ENCODE measurements at places on chromosomes 3 and 15.

GRCh38 chr3:53346514-53346913, 829 bp downstream of the DCP1A start:
- DNase-seq = no peak

- no peak for DNase-seq
These were observed 163.7 kb downstream of the PGPEP1L start for GRCh38 chr15:98843844-98844243.

- DNase-seq = no peak
These were observed 537.6 kb downstream of the FOXP1 start for GRCh38 chr3:71045917-71046282.

GRCh38 chr3:22569570-22569969, 633.6 kb upstream of the UBE2E2 start:
- no peak for DNase-seq

- DNase-seq = no peak
These were observed 29.8 kb downstream of the IRAK2 start for GRCh38 chr3:10194328-10195071.

- DNase-seq = no peak
These were observed 299.2 kb downstream of the ADAMTS17 start for GRCh38 chr15:100042558-100042957.

GRCh38 chr15:75019916-75020315, 3.5 kb upstream of the PPCDC start:
- no peak for DNase-seq

DNA sequence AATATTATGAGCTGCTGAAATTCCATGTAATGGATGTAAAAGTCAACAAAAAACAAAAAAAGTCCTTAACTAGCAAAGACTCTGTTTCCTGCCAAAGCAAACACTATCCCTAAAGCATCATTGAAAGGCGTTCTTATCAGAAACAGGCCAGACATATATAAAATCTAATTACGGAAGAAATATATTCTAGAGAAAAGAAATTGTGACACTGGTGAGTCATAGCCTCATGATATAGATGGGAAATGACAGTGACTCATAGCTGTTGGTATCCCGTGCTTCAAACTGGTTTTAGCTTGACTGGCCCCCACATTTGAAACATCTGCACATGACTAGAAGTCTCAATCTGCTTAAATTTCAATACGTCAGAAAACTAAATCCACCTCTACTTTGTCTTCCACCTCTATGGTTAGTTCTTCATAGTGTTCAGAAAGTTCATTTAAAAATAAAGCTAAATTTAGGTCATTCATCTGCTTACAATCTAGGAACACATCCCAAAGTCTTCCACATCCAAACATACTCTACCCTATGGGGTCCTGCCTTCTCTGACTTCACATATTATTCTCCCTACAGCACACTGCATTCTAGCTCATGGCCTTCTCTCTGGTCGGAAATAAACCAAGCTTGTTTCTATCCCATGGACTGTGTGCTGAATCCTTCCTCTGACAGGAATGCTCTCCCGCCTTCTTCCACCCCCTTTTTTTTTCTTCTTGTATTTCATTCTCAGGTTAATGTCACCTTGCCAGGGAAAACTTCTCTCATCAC, 456.3 kb upstream of the ARRDC4 start:
- no peak for DNase-seq

DNA sequence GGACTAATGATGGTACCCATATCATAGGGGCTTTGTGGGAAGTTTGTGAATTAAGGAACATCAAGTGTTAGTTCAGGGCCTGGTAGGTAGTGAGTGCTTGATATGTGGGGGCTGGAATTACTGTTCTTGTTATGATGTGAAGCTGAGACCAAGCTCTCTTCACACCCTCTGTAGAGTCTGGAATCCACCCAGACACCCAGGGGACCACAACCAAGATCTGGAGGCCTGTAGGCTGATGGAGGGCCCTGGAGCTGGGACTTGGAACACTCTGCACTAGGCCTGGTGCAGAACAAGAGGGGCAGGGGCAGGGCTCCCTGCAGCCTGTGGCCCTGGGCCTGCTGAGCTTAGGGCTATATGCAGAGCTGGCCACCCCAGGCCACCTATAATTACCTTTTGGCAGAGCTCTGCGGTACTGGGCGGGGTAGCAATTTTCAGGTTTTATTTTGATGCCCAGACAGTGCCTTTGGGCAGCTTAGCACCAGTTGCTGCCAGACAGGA, 13.1 kb upstream of the PRKCD start:
- no peak for DNase-seq

DNA sequence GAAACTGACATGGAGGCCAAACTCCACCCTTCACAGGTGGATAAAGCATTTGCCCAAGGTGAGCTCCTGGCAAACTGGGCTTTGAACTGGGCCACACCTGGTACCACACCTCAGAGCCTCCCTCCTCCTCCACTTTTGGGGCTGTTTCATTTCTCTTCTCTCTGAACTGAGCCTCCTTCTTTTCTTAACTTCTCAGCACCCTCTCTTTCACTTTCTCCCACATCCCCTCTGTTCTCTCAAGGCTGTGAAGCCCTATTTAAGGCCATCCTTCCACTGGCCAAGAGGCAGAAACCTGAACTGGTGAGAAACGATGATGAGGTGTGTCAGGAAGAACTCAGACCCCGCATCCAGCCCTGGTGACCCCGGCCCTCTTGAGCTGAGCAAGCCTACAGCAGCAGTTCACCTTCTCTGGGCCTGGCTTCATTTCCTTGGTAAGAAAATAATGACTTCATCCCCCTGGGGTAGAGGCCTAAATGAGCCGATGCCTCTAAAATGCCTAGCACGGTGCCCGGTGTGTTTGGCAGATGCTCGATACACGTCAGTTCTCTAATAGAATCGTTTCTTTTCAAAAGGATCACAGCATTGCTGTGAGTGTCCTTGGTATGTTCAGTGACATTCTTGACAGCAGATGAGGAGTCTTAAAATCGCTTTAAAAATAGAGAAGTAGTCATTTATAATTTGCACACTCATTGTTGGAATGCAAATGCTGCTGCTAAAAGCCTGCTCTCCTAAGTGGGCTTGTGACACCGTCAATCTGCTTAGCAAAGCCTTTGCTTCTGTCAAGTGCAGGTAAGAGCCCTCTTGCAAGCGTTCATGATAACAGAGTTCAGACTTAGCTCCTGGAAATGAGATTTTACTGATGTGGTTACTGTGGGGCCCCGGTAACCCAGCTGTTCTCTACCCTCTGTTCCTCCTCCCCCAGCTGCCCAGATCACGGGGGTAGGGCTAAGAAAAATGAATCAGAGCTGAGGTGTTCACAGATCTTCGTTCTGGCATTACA, 97.7 kb upstream of the ATP2B2 start:
- peak; percentile 7 for DNase-seq

GRCh38 chr3:104198131-104198530, 1168.6 kb upstream of the ALCAM start:
- no peak for DNase-seq

DNA sequence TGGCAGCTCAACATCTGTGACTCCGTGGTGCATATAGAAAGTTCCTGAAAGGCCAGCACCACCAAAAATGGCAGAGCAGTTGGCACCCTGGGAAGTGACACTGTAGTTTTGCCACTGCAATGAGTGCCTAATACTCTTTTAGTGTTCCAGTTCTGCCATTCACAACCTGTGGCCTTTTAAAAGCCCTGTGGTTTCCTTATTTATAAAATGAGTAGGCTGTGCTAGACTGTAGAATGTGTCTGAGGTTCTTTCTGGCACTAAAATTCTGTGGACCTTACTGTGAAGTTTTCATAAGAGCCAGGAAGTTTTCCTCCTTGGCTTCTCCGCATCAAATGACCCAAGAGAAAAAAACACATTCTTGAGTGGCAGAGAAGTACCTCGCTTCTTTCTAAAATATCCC, 74.1 kb downstream of the MME start:
- no peak for DNase-seq

- no peak for DNase-seq
These were observed 30.0 kb upstream of the CACNA1D start for GRCh38 chr3:53464424-53464823.

GRCh38 chr3:9322780-9323179, 40.1 kb upstream of the THUMPD3 start:
- DNase-seq = no peak

All from stimulated activated CD8-positive, alpha-beta memory T cell treated with anti-CD3 and anti-CD28 coated beads, Interleukin-7, amount 100 ng/mL, for 24 hours (primary cell).